ENCODE measurements at places on chromosomes 2 and 18.
A peak's percentile ranks its signal among the peaks of the same experiment; 100 is the strongest.

GRCh38 chr18:21669736-21670285, 34.8 kb downstream of the ABHD3 start:
- DNase-seq = no peak

- no peak for DNase-seq
Measured at GRCh38 chr2:219041252-219041651, at the start of gene CFAP65. TSS of gene CFAP65 (minus strand) at chr2:219041516. CDS start at chr2:219039048, 2,468 bp downstream.

GRCh38 chr18:44719519-44720060, 38.9 kb downstream of the SETBP1 start:
- DNase-seq = no peak

DNA sequence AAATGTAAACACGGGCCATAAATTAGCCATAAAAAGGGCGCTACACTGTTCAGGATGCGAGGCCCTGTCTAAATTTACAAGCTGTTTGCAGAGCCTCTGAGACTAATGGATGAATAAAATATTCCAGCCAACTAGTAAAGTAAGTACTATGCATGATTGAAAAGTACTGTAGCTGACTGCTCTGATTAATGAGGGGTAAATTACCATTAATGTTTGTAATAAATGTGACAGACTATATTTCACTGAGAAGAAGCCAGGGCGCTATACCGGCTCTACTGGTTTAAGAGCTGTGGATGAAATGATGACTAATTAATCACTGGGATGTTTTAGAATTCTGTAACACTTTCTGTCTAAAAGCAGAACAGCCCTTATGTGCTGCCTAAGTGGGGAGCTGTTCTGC, 54.3 kb upstream of the RGPD4 start:
- no peak for DNase-seq

DNA sequence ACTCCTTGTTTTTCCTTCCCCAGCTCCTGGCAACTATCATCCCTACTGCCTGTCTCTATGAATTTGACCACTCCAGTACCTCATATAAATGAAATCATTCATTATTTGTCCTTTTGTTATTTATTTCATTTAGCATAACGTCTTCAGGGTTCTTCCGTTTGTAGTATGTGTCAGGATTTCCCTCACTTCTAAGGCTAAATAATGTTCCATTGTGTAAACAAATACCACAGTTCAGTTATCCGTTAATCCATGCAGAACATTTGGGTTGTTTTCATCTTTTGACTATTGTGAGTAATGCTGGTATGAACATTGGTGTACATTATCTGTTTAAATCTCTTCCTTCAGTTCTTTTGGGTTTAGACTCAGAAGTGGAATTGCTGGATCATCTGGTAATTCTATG, 18.8 kb downstream of the DYNC2LI1 start:
- DNase-seq = no peak

- DNase-seq = no peak
Measured at GRCh38 chr18:50558948-50559751, 737 bp upstream of the MAPK4 start.

DNA sequence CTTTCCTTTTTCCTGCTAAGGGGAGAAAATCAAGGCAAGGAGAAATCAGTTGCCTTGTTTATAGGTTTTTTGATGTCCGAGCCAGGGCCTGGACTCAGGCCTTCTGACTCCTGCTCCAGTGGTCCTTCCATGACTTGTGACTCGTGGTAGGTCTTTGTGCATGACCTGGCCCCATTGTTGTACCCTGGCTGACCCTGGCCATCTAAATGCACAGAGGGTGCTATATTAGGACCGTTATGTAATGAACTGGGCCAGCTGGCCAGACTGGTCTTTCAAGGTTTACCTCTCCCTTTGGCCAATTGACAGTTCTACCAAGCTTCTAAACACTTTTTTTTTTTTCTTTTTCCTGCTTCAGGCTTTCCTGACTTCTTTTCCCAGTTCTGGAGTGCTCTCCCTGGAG, 81.1 kb downstream of the SETBP1 start:
- DNase-seq = no peak

- no peak for DNase-seq
Measured at GRCh38 chr2:88443353-88443938, 9.0 kb downstream of the FOXI3 start.

DNA sequence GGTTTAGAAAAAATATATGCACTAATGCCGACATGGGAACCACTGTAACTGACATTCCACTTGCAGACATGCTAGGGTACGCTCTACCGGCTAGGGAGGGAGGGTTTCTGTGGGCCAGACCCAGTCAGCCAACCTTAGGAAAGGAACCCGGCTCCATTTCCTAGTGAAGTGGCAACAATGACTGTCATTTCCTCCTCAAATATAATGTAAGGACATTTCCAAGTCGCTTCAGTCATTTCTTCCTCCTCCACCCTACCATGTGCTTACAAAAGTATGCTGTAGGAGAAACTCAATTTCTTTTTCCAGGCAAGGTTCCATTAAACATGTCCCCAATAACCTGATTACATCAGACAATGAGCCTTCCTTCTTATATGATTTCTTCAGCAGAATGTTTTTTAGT, 64.3 kb upstream of the PSMD14 start:
- no peak for DNase-seq

GRCh38 chr2:239291475-239292350, 109.1 kb downstream of the HDAC4 start:
- no peak for DNase-seq

DNA sequence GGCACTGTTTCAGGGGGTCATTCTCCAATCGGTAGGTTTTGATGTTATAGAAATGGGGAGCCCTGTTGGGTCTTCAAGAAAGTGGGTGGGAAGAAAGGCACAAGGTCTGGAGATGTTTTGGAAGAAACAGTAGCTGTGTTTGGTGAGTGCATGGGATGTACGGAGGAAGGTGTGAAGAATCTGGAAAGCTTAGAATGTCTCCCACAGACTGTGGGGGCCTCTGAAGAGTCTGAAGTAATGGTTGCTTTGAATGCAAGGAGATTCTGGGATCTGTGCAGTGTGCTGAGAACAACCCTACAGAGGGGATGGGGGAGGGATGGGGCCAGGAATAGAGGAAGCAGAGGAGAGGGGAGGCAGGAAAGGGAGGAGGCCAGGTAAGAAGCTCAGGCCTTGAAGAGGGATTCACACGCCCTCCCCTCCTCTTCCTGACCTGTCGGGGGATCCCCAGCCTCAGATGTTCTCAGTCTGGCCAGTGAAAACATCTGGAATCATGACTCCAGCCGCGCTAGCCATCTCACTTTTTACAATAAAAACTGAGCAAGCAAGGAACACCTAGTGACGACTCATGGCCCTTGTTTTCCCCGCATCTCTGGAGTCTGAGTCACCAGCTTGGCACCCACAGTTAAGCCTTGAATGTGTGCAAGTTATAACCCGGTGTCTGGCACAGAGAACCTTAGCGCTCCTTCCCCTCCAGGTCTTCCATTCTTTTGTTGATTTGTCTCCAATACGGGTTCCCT, 74.2 kb downstream of the SH3BP4 start:
- DNase-seq = no peak

DNA sequence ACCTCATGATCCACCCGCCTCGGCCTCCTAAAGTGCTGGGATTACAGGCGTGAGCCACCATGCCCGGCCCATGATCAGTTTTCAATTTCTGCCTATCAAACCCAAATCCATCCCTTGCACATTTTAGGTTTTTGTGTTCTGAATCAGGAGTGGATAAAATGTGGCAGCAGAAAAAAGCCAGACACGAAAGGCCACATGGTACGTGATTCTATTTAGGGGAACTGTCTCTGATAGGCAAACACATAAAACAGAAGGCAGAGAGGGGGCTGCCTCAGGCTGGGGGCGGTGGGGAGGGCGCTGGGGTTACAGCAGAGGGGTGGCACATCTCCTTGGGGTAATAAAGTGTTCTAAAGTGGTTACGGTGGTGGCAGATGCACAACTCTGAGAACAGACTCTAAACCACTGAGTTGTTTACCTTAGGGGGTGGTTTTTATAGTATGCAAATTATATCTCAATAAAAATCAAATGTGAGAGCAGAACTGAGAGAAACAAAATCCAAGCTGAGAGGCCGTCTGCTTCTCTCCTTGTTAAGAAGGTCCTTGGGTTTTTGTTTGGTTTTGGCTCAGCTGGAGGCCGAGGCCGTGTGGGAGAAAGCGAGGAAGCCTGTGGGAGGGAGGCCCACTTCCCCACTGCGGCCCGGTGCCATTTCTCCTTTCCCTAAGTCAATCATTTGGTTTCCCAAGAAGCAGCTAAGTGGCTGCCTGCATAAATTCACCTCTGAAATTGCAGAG, 78.0 kb downstream of the SOWAHC start:
- DNase-seq = no peak

DNA sequence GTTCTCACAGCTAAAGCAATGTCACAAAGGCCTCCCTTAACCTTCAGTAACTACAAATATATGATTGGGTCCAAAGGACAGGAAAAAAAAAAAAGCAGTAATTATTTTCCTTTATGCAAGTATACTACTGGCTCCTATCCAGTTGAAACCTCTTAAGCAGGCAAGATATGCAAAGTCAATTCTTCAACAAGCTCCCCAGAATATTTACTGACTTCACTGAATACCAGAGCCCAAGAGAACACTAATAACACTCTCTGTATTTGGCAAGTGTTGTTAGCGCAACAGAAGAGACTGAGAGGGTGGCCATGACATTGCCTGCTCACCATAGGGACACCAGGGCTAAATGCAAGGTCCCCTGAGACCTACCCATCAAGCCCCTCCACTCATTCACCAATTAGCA, 74.5 kb downstream of the AP1S3 start:
- DNase-seq = no peak

- DNase-seq = no peak
Measured at GRCh38 chr2:17148407-17149145, 369.7 kb downstream of the RAD51AP2 start.

DNA sequence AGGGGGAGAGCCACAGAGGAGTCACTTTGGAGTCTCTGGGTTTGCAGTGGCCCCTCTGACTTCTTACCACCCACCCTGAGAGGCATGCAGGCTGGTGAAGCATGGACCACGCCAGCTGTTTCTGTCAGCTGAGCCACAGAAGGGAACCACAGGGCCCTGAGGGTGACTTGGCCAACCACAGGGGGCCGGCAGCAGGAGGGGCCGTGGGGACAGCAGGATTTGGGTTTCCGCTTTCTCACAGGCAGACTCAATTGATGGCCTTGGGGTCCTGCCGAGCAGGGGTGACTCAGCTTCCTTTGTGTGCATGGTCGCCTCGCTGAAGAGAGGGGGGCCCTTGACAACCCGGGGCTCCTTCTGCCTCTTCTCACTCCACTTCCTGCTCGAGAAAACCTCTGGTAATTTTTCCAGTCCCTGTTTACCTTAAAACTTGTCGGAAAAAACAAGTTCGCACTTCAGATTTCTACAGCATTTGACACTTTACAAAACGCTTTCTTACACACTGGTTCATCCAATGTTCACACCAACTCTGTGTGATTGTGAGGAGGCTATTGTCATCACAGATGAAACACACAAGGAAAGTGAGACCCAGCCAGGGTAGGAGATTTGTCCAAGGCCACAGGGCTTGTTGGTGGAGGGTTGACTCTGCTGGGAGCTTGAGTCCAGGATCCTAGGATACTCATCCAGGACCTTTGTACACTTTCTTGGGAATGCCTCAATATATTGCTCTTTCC, 311.2 kb downstream of the LPIN1 start:
- peak; percentile 20 for DNase-seq

- DNase-seq = no peak
Measured at GRCh38 chr2:40741532-40741931, 289.6 kb upstream of the SLC8A1 start.

DNA sequence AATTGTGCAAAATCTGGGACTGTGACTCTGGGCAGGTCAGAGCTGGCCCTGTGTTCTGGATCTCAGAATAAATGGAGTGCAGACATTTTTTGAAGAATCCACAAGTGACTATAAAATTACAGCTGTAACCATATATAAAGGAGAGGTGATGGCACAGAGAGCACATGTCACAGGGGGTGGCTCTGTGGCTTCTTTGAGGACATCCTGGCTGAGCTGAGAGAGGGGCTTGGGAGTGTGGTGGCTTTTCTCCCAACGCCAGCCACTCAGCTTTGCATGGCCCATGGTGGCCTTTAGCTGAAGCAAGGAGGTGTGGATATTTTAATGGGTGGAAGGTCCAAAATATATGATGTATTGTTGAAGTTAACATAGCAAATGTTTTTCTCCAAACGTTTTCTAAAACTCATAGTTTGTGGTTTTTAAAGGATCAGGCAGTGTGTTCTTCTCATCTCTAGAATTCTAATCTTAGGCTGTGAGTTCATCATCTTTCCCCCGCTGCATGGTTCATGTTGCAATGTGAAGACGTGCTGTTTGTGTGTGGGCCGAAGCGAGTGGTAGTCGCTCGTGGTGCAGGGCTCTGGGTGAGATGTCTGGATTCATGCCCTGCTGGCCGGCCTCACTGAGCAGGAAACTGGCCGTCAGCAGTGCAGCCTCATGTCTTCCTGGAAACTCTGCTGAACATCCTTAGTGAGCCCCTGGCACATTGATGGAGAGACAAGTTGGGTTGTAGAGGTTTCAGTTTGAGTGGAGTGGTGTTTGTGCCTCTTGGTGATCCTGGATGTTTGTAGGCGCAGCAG, 109.9 kb downstream of the ZNF236 start:
- no peak for DNase-seq

GRCh38 chr2:133968446-133968845, 285.4 kb upstream of the MGAT5 start:
- no peak for DNase-seq

GRCh38 chr2:53181759-53182158, 585.8 kb upstream of the CHAC2 start:
- DNase-seq = no peak

GRCh38 chr18:11752116-11752911, 63.2 kb downstream of the GNAL start:
- DNase-seq = no peak

GRCh38 chr18:63567825-63568224, 19.3 kb upstream of the SERPINB13 start:
- no peak for DNase-seq

DNA sequence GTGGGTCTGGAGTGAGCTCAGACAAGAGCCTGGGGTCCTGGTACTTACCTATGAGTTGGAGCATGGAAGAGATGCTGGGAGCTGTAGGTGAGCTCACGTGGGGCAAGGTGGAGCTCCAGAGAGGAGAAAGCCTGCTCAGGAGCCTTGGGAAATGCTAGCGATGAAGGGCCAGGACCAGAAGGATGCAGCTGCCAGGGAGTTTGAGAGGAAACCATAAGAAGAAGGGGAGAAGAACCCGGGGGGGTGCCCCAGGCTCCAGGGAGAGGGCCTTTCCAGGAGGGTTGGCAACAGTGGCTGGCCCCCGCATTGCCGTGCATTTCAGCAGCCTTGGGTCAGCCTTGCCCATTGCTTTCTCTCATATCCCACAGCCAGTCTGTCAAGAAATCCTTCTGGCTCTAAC, 268.7 kb downstream of the GLI2 start:
- DNase-seq = no peak

DNA sequence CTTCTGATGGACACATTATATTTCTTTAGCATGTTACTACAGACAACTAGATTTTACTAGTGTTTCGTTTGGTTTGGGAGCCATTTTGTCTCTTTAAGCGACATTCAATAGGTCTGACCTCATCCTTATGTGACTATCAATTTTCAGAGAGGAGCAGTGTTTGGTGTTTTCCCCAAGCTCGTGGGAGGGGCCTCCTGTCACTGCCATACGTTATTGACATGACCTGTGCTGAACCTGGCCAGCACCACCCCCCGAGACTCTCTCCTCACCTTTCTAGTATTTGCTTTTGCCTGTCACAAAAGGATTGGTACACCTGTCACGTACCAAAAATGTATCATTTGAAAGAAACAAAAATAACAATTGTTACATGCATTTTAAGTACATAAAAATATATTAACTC, 69.3 kb downstream of the PSMG2 start:
- DNase-seq = no peak
